ENCODE measurements at places on chromosomes 11 and 22.
A peak's percentile ranks its signal among the peaks of the same experiment; 100 is the strongest.

DNA sequence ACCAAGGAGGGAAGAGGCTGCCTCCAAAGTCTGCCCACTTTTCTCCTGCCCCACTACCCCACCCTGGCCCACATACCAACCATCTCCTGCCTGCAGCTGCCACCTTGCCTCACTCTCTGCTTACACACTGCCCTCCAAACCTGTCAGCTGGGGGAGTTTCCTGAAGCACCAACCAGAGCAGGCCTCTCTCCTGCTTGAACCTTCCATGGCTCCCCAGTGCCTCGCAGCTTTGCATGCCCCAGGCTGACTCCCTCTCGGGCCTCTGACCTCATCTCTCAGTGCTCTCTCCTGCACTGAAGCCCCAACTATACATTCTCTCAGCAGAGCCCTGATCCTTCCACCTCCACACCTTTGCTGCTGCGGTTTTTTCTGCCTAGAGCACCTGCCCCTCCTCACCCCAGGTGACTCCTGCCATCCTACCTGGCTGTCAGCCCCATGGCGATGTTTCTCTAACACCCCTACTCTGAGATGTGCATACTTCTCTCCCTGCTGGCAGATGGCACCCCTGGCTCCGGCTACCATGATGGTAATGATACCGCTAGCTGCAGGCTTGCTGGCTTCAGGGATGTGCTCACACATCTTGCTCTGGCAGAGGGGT, 43.5 kb downstream of the MN1 start:
- DNase-seq, result no peak

DNA sequence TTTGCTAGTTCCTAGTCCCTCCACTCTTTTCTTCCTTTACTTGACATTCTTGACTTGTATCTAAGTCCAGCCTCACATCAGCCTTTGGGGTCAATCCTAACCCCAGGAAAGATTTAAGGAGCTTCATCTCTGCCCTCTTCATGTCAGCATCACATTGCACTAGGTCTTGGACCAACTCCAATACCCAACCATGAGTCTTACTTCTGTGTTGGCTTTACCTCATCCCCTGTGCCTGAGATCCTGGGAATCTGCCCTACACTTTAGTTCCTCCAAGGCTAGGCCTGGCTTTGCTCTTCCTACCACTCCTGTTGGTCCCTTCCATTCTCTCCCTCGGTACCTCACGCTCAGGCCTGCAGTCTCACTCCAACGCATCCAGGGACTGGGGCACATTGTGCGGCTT, 117.0 kb downstream of the SLC1A2 start:
- no peak for DNase-seq

GRCh38 chr11:94477624-94478023, 16.0 kb downstream of the MRE11 start:
- peak; percentile 37 for DNase-seq

DNA sequence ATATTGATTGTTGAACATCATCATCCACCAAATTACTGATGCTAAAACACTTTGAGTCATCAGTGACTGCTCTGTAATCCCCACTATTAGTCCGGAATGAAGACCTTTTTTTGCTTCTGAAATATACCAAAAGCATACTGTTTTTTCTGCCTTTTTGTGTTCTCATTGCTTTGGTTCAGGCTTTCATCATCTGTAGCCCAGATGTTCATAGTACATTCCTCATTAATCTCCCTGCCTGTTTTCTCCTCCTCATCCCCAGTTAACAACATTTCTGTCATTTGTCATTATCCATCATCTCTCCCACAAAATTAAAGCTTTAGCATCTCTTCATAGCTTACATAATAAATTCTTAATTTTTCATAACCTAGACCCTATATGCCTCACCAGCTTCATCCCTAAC, 9.2 kb downstream of the CEP57 start:
- DNase-seq, result no peak

DNA sequence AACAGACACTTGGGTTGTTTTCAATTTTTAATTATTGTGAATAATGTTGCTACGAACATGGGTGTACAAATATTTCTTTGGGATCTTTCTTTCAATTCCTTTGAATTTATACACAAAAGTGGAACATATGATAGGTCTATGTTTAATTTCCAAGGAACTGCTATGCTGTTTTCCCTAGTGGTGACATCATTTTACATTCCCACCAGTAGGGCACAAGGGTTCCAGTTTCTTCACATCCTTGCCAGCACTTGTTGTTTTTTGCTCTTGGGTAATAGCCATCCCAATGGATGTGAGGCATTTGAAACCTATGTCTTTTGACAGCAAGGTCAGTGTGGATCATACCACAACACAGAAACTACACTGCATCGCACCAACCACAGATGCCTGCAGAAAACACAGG, 41.8 kb upstream of the SCN3B start:
- no peak for DNase-seq

DNA sequence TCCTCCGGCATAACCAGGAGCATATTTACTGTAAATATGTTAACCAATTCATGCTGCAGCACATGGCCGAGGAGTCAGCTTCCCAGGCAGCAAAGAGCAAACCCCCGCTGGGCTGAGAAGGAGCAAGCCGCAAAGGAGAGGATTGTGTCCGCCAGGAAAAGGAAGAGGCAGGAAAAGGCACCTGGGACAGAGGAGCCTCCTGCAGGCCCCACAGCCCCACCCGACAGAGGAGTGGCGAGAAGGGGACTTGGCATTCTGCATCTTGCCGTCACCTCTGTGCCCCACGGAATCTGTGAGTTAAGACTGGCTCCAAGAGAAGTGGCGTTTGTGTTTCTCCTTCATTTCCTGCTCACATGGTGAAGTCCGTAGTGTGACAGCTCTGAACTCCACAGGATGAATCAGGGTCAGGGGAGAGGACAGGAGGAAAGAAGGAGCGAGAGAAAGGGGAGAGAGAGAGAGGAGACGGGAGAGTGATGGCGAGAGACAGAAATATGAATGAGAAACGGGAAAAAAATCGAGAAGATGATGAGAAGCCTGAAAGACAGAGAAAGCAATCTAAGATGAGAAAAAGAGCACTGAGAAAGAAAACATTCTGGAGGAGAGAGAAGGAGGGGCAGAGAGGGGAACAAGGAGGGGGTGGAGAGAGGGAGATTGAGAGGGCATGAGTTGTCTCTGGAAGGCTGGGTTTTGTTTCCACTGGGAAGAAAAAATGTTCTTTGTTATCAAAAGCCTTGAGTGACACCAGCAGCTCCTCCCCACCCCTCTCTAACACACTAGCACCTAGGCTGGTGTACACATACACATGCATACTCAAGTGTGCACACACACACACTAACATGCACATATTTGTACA, 489.6 kb downstream of the MN1 start:
- DNase-seq, result no peak

- DNase-seq, result no peak
Measured at GRCh38 chr11:19723572-19724342, 11.1 kb downstream of the NAV2 start.

DNA sequence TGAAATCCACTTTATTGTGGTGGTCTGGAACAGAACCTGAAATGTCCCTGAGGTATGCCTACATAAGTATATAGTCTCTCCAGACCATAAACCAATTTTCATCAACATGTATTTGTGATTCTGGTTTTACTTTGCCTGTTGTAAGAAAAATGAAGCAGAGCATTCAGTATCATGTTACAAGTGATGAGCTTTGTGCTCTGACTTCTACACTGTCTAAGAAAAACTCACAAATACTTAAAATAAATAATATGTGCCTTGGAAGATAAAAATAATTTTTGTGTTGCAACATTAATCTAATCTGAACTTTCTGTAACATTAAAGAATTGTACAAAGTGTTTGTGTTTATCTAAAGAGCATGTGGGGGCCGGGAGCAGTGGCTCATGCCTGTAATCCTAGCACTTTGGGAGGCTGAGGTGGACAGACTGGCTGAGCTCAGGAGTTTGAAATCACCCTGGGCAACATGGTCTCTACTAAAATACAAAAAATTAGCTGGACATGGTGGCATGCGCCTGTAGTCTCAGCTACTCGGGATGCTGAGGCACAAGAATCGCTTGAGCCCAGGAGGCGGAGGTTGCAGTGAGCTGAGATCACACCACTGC, 219.5 kb downstream of the SOX6 start:
- DNase-seq, result no peak

DNA sequence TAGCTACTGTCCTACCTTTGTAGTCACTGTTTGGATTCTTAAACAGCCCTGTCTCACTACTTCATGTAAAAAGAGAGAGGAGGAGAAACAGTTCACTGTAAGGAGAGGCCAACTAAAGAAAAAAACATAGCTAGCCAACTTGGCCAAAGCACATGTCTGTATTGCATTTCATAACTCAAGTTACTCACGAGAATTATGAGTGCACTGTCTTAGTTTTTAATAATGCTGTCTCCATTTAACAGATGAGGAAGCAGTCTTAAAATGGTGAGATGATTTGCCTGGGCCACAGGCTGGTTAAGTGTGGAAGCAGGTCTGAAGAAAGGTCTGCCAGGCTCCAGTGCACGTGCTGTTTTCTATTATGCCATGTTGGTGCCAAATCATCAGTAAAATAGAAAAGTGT, 104.5 kb downstream of the UVRAG start:
- no peak for DNase-seq

DNA sequence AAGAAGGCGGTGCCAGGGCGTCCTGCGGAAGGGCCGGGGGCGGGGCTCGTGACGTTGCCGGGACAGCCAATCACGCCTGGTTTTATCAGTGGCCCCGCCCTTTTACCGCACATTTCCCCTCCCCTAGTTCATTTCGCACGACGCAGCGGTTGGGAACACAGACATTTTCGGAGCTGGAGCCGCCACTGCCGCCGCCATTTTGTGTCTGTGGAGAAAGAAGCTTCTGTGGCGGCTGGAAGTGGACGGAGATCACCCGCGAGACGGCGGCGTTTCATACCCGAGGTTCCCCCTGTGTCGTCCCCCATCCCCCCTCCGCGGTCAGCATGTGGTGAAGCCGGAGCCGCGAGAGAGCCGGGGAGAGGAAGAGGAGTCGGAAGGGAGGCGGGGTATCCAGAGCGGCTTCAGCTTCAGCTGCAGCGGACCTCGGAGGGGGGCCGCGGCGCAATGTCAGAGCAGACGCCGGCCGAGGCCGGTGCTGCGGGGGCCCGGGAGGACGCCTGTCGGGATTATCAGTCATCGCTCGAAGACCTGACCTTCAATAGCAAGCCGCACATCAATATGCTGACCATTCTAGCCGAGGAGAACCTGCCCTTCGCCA, at the start of gene PCF11:
Gene PCF11 (plus strand): TSS at position 136 of the 598 bp plus-strand sequence. CDS start 309 bp downstream, at position 445.
- DNase-seq, result no peak

GRCh38 chr11:36452236-36452940, 57.7 kb downstream of the TRAF6 start:
- DNase-seq, result peak; percentile 19

DNA sequence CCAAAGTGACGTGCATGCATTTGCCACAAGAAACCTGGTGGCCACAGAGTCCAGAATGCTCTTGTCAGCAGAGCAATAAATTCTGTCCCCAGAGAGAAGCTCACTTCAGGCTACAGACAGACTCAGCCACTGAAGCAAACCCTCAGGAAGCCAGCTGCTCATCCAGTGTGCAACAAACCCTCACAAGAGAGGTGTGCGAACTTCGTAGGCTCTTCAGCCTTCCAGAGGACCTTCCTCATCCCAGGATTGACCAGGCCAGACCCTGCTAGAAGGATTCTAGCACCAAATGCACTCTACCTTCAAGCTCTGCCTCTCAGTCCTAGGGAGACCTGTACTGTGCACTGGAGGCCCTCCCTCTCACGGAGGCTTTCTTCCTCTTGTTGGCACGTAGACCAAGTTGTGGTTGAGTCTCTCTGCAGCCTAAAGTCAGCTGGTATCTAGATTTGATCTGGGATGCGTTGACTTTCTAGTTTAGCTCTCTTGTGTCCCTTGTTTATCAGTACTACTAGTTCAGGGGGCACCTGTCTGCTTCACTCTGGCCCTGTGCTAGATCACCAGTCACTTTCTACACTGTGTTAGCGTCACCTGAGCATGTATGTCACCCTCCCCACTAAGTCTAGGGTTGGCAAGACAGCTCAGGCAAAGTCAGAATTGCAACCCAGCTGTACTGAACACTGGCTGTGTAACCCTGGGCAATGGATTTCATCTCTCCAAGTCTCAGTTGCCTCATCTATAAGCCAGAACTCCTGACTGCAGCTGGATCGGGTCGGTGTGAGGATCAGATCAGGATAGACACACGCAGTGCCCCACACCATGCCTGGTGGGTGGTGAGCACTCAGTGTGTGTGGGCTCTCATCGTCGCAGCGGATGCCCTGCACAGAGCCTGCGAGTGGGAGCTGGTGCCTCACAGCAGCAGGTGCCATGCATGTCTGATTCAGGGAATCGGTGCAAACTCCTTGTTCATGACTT, 22.1 kb upstream of the TMPRSS13 start:
- DNase-seq, result no peak
